ENCODE measurements at places on chromosomes 7 and 10.

- no peak for DNase-seq
These were observed 168.9 kb downstream of the SNX10 start for GRCh38 chr7:26460351-26461085.

DNA sequence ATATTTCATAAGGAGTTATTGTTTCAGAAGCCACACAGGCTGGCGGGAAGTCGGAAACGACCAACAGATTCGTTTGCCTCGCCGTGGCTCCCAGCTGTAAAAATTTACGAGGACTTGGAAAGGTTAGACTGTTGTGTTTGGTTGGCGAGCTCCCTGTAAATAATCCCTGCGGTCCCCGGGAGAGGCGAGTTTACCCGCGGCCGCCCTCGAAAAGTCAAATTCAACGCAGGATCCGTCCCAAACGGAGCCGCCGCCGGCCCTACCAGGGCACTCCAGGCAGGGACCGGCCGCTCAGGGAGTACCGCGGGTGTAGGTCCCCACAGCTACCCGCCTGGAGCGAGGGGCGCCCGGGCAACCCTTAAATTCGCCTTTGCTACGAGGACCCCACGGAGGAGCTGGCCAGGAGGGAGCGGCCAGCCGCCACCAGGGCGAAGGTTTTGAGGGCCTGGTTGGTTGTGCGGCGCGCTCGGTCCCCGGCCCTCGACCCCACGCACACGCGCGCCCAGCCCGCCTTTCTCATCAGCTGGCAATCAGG, 726 bp upstream of the HOXA9 start:
- no peak for DNase-seq

DNA sequence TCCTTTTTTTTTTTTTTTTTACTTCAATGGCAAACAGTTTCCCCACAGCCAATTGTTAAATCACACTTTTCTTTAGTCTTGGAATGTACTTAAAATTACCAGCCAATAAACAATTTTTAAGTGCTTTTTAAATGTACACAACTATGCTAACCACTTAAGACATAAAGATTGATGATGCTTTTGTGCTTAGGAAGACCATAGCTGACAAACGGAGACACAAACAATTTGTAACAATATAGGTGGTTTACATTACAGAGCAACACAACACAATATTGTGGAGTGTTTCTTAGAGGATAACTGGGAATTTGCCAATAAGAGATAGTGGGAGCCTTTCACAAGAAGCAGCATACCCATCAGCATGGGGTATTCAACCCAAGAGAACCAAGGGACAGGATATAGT, 798.5 kb upstream of the IGFBP3 start:
- DNase-seq = no peak

DNA sequence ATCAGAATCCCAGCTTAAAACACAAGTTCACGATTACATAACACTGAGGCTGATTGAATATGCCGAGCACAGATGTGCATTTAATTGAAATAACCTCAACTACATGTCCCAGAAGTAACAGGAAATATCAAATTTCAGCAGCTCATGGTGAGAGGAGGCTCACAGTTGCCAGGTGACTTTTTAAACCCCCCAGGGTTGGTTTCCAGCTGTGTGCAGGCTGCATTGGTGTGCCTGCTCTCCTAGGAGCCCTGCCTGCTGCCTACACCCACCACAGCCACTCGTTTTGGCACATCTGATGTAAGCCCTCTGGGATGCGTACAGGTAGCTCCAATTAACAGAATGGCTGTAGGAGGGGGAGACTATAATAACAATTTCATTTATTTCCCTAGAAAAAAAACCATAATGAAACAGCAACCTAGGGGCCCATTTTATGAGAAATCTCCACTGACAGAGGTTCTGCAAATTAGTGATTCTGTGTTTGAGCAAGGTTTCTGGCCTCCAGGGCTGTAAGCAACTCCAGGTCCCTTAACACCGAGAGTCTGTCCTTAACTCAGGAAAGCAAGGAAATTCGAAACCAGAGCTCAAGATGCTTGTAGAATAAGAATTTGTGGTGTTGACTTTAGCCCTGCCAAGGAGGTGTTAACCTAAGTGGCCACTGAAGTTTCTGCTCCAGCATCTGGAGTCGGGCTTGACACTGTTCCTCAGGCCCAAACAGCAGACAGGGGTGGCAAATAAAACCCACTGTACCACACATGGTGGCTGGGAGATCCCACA, 161.9 kb downstream of the BMPER start:
- DNase-seq = no peak

GRCh38 chr10:27512548-27512947, 8.4 kb downstream of the RAB18 start:
- DNase-seq = no peak

DNA sequence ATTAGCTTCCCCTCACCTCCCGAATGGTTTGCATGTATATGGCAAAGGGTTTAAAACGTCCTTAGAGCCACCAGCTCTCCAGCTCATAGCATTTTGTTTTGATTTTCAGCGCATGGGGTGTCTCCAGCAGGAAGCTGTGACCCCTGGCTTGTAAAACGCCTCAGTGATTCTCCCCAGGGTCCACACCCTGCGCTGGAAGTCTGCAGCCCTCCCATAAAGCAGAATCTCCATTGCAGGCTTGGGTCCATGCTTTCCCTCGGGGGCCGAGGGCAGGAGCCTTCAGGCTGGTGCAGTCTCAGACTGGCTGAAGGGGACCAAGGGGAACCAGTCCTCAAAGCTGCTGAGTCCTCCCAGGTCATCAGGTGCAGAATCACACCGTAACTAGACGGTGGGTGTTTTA, 109.7 kb downstream of the VIPR2 start:
- DNase-seq = no peak

- DNase-seq = no peak
These were observed 182.5 kb downstream of the SKAP2 start for GRCh38 chr7:26681819-26682418.

- no peak for DNase-seq
These were observed 165.9 kb upstream of the PPP1R3A start for GRCh38 chr7:114084472-114085312.

- DNase-seq = no peak
These were observed 235.9 kb upstream of the CSTF2T start for GRCh38 chr10:51935341-51935740.

GRCh38 chr7:130950741-130951140, 216.7 kb upstream of the KLF14 start:
- no peak for DNase-seq

DNA sequence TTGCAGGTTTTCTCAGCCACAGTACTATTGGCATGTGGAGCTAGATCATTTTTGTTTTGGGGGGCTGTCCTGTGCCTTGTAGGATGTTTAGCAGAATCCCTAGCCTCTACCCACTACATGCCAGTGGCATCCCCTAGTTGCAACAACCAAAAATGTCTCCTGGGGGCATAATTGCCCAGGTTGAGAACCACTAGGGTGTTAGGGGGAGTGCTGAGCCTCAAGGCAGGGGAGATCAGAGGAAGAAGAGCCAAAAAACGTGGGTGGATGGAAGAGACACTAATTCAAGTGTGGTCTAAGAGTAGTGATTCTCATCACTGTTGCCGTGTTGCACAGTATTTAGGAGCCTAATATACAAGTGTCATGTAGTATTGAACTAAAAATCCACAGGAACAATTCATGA, 31.7 kb upstream of the CCNY start:
- DNase-seq = no peak

GRCh38 chr10:111429288-111430028, 352.6 kb downstream of the ADRA2A start:
- DNase-seq = no peak

GRCh38 chr7:16211402-16211925, 209.9 kb downstream of the CRPPA start:
- DNase-seq = no peak

DNA sequence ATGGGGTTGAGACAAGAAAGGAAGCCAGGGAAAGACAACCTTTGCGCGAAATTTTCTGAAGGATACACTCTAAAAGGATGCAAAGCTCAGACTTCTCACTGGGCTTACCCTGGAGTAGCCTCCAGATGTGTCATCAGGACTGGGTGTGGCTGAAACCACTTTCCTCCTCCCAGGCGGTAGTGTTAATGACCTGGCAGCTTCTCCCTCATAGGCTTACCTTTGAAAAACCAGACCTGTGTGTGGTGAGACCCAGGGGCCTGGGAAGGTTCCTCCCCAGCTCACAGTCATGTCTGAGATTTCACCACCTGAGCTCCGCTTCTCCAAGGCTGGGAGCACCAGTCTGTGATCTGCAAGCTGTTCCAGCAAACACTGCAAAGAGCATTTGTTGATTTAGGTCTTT, 93.7 kb downstream of the EPC1 start:
- DNase-seq = peak; percentile 53

GRCh38 chr10:11757454-11757820, 15.3 kb downstream of the ECHDC3 start:
- DNase-seq = peak; percentile 16

GRCh38 chr7:3200504-3200903, 100.5 kb upstream of the SDK1 start:
- peak; percentile 58 for DNase-seq

- no peak for DNase-seq
These were observed 56.1 kb downstream of the MGMT start for GRCh38 chr10:129523031-129523722.

DNA sequence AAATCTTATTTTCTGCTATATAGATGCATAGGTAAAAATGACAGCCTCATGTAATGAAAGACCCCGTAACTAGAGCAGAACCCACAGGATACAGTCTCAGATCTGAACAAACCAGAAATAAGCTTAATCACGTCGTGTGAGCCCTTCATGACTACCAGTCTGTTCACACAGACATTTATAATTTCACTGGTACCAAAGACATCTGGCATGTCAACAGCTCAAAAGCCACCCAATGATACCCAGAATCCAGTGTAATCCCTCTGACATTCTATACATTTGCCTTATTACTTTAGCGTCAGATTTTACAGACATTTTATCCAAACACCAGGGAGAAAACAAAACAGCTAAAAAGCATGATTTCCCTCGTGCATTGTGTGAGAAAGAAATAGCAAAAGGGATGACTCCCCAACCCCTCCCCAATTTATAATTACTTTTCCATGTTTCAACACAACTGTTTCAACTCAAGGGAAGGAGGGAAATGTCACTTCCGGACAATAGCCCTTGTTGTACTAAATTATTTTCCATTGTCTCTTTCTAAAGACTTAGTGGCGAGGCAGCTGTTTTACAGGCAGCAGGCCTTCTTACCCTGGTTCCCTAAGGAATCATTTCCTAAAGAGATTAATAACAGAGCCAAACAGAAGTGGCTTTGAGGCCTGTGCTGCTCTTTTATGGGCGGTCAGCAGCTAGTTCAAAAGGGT, 33.2 kb downstream of the DOCK4 start:
- no peak for DNase-seq

- DNase-seq = no peak
These were observed 30.8 kb upstream of the PDCD4 start for GRCh38 chr10:110840923-110841428.

Measured in NCI-H226 (cell line).